Renal cortex interstitium (tissue), 15 donors: ENCODE measurements at places on chromosomes 4 and X. TPM values are rescaled to one million over a fixed set of nuclear protein-coding genes. Genes with fewer than 3 reads are reported as not detected.

DNA sequence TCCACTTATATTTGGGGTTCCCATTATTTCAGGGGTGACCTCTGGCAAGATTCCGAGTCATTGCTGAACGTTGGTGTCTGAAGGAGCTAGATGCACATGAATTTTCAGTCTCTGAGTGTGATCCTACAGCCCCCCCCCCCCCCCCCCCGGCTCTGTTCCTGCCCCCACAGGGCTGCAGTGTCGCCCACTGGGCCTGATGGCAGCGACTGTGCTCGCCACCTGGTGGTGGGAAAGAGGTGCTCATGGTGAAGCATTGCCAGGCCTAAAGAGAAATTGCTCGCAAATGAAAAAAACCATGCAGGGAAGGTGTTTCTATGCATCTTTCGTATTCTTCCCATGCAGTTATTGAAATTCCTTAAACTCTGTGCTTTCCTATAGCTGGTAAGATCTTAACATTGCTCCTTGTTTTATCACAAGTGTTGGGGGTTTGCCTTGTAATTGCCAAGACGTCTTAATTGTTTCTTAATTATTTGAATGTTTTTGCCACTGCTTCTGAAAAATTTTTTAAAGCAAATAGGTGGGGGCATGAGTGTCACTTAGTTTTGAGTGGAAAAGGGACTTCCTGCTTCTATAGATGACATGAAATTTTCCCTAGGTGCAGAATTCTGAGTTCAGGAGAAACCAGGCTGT is 63.2 kb downstream of the CLDN22 start:
- DNase-seq: no peak

DNA sequence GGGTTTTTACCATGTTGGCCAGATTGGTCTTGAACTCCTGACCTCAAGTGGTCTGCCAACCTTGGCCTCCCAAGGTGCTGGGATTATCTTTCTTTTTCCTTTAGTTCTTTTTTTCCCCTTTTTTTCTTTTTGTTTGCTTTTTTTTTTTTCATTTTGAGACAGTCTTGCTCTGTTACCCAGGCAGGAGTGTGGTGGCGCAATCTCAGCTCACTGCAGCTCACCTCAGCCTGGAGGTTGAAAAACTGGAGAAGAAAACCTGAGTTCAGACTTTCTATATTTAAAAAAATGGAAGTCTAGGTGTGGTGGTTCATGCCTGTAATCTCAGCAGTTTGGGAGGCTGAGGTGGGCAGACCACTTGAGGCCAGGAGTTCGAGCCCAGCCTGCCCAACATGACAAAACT is 181.1 kb upstream of the HS3ST1 start:
- no peak for DNase-seq

DNA sequence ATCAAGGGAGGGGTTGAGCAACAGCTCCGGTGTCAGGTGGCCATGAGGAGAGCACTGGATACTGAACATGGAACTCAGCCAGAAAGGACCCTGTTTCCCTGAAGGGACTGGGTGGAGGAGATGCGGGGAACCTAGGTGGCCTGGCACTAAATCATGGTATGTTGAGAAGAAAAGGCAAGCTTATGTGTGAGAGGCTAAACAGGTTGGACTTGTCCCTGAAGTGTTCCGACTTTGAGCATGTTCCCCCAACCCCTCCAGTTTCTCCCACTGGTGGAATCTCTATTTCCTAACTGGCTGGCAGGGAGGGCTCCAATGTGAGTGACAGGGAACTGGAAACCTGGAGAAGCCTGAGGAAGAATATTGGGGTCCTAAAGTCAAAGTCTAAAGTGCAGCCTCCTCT is 69.5 kb downstream of the PLAC1 start:
- DNase-seq: no peak

DNA sequence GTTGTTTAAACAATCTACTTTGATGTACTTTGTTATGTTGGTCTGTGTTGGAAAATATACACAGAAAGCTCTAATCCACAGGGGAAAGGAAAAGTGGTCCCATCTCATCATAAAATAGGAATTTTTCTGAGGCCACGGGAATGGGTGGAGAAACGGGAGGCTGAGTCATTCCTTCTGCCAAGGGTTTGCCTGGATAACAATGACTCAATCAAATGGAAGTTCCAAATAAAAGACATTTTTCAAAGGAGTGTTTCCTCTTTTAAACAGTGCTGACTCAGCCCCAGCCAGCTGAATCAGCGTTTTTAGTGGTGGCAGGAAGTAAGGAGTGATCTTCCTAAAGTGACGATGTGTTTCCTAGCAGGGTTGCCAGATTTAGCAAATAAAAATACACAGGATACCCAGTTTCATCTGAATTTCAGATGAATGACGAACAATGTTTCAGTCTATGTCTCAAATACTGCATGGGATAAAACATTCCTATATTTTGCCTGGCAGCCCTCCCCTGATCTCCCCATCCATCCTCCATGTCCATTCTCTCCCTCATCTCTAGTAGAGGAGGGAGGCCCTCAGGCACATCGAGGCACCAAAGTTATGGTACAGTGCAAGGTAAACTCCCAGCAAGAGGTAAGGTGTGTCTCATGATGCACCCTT is 345.4 kb upstream of the GATB start:
- DNase-seq: no peak

DNA sequence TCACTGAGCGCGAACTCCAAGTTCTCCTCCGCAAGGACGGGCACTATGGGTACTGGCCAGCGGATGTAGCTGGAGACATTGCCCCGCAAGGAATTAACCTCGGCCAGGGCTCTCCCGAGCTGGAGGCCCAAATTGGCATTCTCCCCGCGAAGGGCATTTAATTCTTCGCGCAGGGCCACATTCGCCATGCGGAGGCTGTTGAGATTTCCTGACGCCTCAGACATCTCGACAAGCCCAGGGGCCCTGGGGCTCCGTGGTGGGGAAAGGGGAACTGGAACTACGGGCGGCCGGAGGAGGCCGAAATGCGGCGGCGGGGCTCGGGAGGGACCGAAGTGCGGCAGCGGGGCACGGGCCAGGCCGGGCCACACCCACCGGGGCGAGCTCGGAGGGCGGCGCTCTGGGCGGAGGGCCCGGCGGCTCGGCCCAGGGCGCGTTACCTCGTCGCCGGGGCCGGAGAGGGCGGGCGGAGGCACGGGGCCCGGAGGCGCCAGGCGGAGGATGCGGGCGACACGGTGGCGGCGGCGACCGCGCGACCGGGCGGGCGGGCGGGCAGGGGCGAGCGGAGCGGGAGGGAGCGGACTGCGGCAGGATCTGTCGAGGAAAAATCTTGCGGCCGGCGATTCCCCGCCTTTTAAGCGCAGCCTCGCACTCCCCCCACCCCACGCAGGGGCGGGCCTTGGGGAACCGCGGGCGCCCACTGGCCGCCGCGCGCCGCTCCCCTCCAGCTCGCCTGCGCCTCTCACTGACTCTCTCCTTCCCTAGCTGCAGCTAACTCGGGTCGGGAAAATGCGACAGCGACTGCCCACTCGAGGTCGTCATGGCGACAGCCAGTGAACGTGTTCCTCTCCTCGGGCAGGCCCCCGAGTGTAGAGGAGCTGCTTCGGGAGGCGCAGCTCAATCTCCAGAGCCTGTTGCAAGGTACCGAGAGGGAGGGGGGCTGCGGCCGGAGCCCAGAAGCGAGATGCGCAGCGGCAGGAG is at the start of gene RTL5:
Gene RTL5, minus strand, starts transcription at position 599 of the 978 bp plus-strand sequence.
- peak; percentile 88 for DNase-seq

DNA sequence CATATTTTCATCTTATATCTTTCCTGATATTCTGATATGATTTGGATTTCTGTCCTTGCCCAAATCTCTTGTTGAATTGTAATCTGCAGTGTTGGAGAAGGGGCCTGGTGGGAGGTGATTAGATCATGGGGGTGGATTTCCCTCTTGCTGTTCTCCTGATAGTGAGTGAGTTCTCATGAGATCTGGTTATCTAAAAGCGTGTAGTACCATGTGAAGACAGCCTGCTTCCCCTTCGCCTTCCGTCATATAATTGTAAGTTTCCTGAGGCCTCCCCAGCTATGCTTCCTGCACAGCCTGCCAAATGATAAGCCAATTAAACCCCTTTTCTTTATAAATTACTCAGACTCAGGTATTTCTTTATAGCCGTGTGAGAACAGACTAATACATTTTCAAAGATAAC is 77.2 kb downstream of the ANKRD50 start:
- no peak for DNase-seq

- DNase-seq: no peak
Observed at GRCh38 chr4:183469285-183469684, 24.8 kb downstream of the CDKN2AIP start.

- DNase-seq: no peak
Observed at GRCh38 chr4:148239494-148239985, 202.7 kb downstream of the NR3C2 start.

DNA sequence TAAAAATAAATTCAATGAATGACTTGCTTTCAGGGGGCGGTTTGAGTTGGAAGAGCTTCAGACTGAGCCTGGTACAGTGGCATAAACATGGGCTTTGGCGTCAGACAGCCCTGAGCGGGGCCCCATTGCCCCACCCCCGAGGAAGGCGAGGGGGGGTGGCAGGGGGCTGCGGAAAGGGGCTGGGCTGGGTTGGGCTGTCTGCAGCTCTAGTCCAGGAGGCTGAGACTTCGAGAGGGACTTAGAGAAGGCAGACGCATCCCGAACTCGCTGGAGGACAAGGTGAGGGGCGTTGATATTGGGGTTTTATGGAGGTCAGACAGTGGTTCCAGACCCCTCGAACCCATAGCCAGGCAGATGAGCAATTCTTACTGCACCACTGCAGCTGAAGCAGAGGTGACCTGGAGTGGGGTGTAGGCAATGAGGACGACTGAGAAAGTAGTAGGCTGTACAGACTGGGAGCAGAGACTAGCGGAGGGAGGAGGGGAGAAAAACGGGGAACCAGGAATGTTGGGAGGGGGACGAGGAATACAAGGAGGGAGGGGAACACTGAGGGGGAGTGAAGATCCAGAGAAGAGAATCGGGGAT is at the start of gene MAGED2:
Gene MAGED2, plus strand, starts transcription at position 222 of the 585 bp plus-strand sequence. CDS start 1,587 bp downstream, outside the sequence.
- peak; percentile 32 for DNase-seq

- no peak for DNase-seq
Observed at GRCh38 chr4:153432965-153433753, 33.0 kb upstream of the TMEM131L start.

GRCh38 chrX:31459361-31459760 is 387.5 kb upstream of the FTHL17 start:
- no peak for DNase-seq

DNA sequence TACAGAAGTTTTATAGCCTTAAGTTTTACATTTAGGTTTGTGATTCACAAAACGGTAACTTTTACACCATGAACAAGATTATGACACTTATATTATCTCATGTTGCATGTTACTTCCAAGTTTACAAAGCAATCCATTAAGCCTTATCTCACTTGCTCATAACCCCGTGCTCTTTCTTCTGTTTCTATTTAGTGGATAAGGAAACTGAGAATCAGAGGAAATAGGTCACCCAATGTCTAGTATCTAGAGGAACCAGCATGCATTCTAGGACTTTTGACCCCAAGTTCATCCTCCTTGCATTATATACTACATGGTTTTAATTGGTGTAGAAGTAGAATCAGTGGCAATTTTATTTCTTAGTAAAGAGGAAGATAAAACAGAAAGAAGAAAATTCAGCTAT is 67.0 kb upstream of the ANXA3 start:
- DNase-seq: no peak

DNA sequence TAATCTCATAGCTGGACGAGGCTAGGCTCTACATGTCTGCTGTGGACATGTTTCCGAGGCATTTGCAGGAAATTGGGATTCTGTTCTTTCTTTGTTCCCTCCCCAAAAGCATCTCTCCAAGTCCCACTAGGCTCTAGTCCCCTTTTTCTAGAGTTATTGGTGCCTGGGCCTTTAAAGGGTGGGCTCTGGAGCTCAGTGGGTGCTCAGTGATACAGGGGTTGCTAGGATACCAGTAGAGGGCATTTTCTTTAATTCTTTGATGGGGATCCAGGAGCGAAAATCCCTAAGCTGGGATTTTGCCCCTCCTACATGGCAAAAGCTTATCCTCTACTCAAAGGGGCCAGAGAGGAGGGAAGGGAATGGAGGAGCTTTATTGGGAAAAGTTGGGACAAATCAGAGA is 34.2 kb downstream of the ARHGEF9 start:
- no peak for DNase-seq

GRCh38 chrX:39289827-39290226 is 488.6 kb downstream of the MID1IP1 start:
- no peak for DNase-seq

- DNase-seq: no peak
Observed at GRCh38 chr4:153582954-153583702, 101.0 kb upstream of the TLR2 start.

DNA sequence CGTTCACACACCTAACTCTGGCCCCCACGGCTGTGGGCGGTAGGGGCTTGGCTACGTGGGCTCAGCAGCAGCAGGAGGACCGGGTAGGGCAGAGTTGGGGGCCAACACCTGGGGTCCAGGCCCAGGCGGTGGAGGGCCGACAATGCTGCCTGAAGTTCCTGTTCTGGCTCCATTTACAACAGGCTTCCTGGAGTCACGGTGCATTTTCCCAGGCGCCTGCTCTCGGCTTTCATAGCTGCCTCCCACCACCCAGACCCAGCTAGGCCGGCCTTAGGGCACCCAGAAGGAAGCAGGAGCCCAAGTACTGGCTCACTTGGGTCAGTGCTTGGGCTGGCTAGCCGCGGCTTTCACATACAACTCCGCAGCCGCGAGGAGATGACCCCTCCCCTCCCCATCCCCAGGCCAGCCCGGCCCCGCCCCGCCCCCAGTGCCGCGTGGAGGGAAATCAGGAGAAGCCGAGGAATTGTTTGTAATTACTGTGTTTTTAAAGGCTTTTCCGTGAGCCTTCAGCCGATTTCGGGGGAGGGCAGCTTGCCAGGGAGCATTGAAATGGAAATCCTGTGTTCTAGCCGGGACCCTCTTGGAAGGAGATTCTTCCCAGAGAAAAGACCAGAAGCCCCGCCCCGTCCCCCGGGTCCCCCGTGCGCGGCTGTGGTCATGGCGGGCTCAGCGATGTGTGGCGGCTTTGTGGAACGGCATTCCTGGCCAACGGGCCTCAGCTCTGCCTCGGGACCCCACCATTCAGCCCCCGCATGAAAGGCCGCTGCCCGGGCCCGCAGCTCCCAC is 28.5 kb downstream of the PJA1 start:
- DNase-seq: no peak

DNA sequence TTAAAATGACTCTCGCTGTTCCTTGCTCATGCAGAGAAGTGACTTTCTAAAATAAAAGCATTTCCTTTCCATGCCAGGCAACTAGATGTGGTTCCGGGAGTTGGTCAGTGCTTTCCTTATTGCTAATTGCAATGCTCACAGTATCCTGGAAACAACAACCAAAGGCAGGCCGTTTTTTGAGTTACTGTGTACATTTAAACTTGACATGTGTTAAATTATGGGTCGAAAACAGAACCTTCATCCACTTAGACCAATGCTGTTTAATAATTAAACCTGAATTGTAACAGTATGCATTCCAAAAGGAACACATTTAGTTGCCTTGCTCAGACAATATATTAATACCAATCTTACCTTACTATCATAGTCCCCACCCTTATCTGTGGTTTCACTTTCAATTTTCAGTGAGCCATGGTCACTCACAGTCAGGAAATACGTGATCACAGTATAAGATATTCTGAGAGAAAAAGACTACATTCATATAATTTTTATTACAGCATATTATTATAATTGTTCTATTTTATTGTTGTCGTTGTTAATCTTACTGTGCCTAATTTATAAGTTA is 102.6 kb downstream of the HS6ST2 start:
- DNase-seq: no peak

- no peak for DNase-seq
Observed at GRCh38 chr4:25477221-25477620, 100.2 kb downstream of the ANAPC4 start.

The FAM47A gene
- polyA plus RNA-seq: not detected

The SERTM2 gene
- polyA plus RNA-seq: not detected

The KIF4A gene
- polyA plus RNA-seq: 22.6 TPM

The JADE3 gene
- polyA plus RNA-seq: 27.6 TPM

The CFAP299 gene
- polyA plus RNA-seq: 0.45 TPM

The SASH3 gene
- 1.5 TPM for polyA plus RNA-seq

The HSD17B13 gene
- polyA plus RNA-seq: 0.25 TPM

The SLC4A4 gene
- 72.6 TPM for polyA plus RNA-seq
